Endothelial cell (in vitro differentiated cells): ENCODE measurements at places on chromosomes 1 and 21.
A peak's percentile ranks its signal among the peaks of the same experiment; 100 is the strongest.

DNA sequence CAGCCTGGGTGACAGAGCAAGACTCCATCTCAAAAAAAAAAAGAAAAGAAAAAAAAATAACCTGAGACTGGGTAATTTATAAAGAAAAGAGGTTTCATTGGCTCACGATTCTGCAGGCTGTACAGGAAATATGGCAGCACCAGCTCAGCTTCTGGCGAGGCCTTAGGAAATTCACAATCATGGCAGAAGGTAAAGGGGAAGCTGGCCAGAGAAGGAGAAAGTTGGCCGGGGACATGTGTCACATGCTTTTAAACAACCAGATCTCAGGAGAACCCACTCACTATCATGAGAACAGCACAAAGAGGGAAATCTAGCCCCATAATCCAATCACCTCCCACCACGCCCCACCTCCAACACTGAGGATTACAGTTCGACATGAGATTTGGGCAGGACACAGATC lies 125.3 kb downstream of the DISP1 start:
- no peak for DNase-seq
- H3K27me3 ChIP-seq, result no peaks in the 10 kb centered on the region
- peaks cover 20% of the 10 kb centered on the region for H3K36me3 ChIP-seq
- no peak overlapping the region for H3K27ac ChIP-seq
- no peak overlapping the region for H3K4me3 ChIP-seq

DNA sequence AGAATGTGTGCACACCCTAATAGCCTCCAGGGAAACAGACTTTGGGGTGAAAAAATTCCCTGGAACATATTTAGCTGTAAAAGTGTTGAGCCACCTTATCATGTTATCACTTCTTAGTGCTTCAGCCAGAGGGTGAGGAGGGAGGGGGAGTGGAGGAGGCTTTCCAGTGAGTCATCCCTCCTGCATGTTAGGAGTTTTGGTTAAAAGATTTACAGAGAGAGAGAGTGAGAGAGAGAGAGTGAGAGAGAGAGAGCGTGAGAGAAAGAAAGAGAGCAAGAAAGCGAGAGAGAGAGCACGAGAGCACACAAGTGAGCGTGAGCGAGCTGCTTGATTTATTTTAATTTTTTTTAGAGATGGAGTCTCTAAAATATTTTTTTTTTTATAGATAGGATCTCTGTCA lies 13.5 kb upstream of the CACNA1E start:
- H3K27ac ChIP-seq, result no peak overlapping the region
- peaks cover 6% of the 10 kb centered on the region for H3K27me3 ChIP-seq
- H3K36me3 ChIP-seq, result no peaks in the 10 kb centered on the region
- no peak for DNase-seq
- no peak overlapping the region for H3K4me3 ChIP-seq

DNA sequence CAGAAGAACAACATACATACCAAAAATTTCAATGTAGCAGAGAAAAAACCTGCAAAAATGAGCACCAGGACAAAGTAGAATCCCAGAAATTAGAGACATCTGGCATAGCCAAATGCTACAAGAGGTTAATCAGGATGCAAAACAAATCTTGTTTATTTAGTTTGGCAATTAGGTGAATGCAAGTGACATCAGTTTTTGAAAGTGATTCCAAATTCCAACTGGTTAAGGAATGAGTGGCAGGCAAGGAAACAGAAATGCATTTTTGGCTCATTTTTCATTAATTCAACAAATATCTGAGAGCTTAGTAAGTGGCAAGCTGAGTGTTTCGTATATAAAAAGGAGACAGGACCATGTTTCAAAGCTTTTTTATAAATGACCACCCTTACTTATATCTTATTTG lies 21.3 kb downstream of the SCAF4 start:
- H3K4me3 ChIP-seq, result no peak overlapping the region
- no peak for DNase-seq
- H3K36me3 ChIP-seq, result no peaks in the 10 kb centered on the region

GRCh38 chr1:231116738-231117137 lies 45.1 kb upstream of the TRIM67 start:
- H3K36me3 ChIP-seq, result no peaks in the 10 kb centered on the region
- H3K27me3 ChIP-seq, result peaks cover 3% of the 10 kb centered on the region
- no peak for DNase-seq
- no peak overlapping the region for H3K27ac ChIP-seq

- no peaks in the 10 kb centered on the region for H3K27me3 ChIP-seq
- no peaks in the 10 kb centered on the region for H3K4me1 ChIP-seq
- DNase-seq, result no peak
- H3K36me3 ChIP-seq, result peaks cover 3% of the 10 kb centered on the region
- no peak overlapping the region for H3K4me3 ChIP-seq
- no peak overlapping the region for H3K27ac ChIP-seq
These were observed 72.3 kb upstream of the PTBP2 start for GRCh38 chr1:96649301-96649700.

DNA sequence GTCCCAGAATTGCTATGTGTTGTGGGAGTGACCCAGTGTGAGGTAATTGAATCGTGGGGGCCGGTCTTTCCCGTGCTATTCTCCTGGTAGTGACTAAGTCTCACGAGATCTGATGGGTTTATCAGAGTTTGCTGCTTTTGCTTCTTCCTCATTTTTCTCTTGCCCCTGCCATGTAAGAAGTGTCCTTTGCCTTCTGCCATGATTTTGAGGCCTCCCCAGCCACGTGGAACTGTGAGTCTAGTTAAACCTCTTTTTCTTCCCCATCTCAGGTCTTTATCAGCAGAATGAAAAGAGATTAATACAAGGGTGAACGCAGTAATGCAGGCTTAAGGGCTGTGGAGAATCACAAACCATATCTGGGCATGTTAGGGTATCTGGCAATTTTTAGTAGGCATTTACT lies 624.0 kb downstream of the USP25 start:
- DNase-seq, result no peak
- no peak overlapping the region for H3K4me3 ChIP-seq
- H3K36me3 ChIP-seq, result no peaks in the 10 kb centered on the region
- no peak overlapping the region for H3K27ac ChIP-seq
- no peaks in the 10 kb centered on the region for H3K4me1 ChIP-seq

GRCh38 chr1:153598309-153599172 lies 14.4 kb downstream of the S100A16 start:
- H3K4me1 ChIP-seq, result peaks cover 8% of the 10 kb centered on the region
- no peaks in the 10 kb centered on the region for H3K36me3 ChIP-seq
- H3K27me3 ChIP-seq, result peaks cover 5% of the 10 kb centered on the region
- DNase-seq, result peak; percentile 20
- peak overlapping the region; percentile 89 for H3K27ac ChIP-seq

GRCh38 chr1:226772446-226773139 lies 33.5 kb upstream of the ITPKB start:
- no peak overlapping the region for H3K27ac ChIP-seq
- H3K4me3 ChIP-seq, result no peak overlapping the region
- no peaks in the 10 kb centered on the region for H3K36me3 ChIP-seq
- H3K27me3 ChIP-seq, result peaks cover 4% of the 10 kb centered on the region
- DNase-seq, result no peak

- no peaks in the 10 kb centered on the region for H3K36me3 ChIP-seq
- no peak overlapping the region for H3K4me3 ChIP-seq
- no peaks in the 10 kb centered on the region for H3K4me1 ChIP-seq
- H3K27ac ChIP-seq, result no peak overlapping the region
- DNase-seq, result no peak
These were observed 83.5 kb downstream of the BEND5 start for GRCh38 chr1:48693180-48693579.

DNA sequence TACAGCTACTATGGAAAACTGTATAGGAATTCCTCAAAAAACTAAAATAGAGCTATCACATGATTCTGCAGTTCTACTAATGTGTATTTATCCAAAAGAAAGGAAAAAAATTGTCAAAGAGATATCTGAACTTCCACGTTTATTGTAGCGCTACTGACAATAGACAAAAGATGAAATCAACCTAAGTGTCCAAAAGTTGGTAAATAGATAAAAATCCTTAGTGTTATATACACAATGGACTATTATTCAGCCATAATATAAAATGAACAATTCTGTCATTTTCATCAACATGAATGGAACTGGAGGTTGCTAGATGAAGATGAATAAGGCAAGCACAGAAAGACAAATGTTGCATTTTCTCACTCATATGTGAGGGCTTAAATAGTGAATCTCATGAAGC lies 1492.1 kb downstream of the MRPL39 start:
- H3K27me3 ChIP-seq, result no peaks in the 10 kb centered on the region
- H3K27ac ChIP-seq, result no peak overlapping the region
- DNase-seq, result no peak
- no peaks in the 10 kb centered on the region for H3K4me1 ChIP-seq

GRCh38 chr1:71046891-71047634 lies 553 bp downstream of the PTGER3 start:
- H3K4me3 ChIP-seq, result peak overlapping the region; percentile 84
- no peaks in the 10 kb centered on the region for H3K36me3 ChIP-seq
- H3K27me3 ChIP-seq, result peaks cover 10% of the 10 kb centered on the region
- no peak overlapping the region for H3K27ac ChIP-seq
- DNase-seq, result peak; percentile 33

- peaks cover 2% of the 10 kb centered on the region for H3K27me3 ChIP-seq
- no peak for DNase-seq
- peaks cover 21% of the 10 kb centered on the region for H3K36me3 ChIP-seq
These were observed 1.2 kb downstream of the ZFP69 start for GRCh38 chr1:40478276-40478675.

- H3K4me3 ChIP-seq, result no peak overlapping the region
- H3K27ac ChIP-seq, result no peak overlapping the region
- H3K4me1 ChIP-seq, result no peaks in the 10 kb centered on the region
- no peaks in the 10 kb centered on the region for H3K36me3 ChIP-seq
- no peaks in the 10 kb centered on the region for H3K27me3 ChIP-seq
- DNase-seq, result no peak
These were observed 28.0 kb downstream of the AGBL4 start for GRCh38 chr1:49995734-49996133.

GRCh38 chr1:115364046-115364779 lies 26.2 kb upstream of the NGF start:
- no peak for DNase-seq
- peaks cover 7% of the 10 kb centered on the region for H3K27me3 ChIP-seq
- H3K4me1 ChIP-seq, result peaks cover 4% of the 10 kb centered on the region
- H3K27ac ChIP-seq, result no peak overlapping the region

DNA sequence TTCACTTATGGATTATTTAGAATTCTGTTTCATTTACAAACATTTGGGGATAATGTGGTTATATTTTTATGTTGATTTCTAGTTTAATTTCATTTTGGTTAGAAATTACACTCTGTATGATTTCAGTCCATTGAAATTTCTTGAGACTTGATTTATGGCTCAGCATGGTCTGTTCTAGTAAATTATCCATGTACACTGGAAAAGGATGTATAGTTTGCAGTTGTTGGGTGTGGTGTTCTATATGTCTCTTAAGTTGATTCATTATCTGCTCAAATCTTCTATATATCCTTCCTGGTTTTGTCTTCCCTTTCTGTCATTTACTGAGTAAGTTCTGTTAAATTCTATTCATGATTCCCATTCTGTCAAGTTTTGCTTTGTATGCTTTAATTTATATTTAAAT lies 52.3 kb downstream of the RAP1A start:
- H3K4me3 ChIP-seq, result no peak overlapping the region
- H3K4me1 ChIP-seq, result peaks cover 10% of the 10 kb centered on the region
- peaks cover 9% of the 10 kb centered on the region for H3K36me3 ChIP-seq
- H3K27me3 ChIP-seq, result peaks cover 3% of the 10 kb centered on the region
- DNase-seq, result no peak

- DNase-seq, result no peak
- no peak overlapping the region for H3K4me3 ChIP-seq
- no peaks in the 10 kb centered on the region for H3K36me3 ChIP-seq
- H3K27ac ChIP-seq, result no peak overlapping the region
These were observed 204.5 kb upstream of the HMCN1 start for GRCh38 chr1:185529673-185530072.

DNA sequence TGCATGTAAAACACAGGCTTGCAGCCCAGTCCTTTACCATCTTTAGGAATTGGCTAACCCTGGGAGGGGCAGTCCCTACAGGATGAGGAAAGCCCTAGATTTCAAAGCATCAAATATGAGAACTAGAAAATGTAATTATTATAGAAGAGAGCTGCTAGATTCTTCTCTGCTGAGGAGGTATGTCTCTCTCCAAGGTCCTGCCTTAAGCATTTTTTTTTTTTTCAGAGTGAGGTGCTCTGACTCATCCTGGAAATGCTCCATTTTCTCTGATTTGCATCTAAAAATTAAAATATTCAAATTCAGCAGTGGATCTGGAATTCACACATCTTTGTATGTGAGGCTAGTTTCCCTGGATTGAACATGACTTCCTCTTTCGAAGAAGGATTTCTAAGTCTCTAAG lies 149.8 kb downstream of the ZNF648 start:
- DNase-seq, result no peak
- no peaks in the 10 kb centered on the region for H3K36me3 ChIP-seq
- no peak overlapping the region for H3K27ac ChIP-seq
- H3K4me3 ChIP-seq, result no peak overlapping the region

- H3K4me3 ChIP-seq, result no peak overlapping the region
- H3K27me3 ChIP-seq, result peaks cover 2% of the 10 kb centered on the region
- H3K4me1 ChIP-seq, result no peaks in the 10 kb centered on the region
These were observed 25.0 kb upstream of the GBP1 start for GRCh38 chr1:89089962-89090361.

DNA sequence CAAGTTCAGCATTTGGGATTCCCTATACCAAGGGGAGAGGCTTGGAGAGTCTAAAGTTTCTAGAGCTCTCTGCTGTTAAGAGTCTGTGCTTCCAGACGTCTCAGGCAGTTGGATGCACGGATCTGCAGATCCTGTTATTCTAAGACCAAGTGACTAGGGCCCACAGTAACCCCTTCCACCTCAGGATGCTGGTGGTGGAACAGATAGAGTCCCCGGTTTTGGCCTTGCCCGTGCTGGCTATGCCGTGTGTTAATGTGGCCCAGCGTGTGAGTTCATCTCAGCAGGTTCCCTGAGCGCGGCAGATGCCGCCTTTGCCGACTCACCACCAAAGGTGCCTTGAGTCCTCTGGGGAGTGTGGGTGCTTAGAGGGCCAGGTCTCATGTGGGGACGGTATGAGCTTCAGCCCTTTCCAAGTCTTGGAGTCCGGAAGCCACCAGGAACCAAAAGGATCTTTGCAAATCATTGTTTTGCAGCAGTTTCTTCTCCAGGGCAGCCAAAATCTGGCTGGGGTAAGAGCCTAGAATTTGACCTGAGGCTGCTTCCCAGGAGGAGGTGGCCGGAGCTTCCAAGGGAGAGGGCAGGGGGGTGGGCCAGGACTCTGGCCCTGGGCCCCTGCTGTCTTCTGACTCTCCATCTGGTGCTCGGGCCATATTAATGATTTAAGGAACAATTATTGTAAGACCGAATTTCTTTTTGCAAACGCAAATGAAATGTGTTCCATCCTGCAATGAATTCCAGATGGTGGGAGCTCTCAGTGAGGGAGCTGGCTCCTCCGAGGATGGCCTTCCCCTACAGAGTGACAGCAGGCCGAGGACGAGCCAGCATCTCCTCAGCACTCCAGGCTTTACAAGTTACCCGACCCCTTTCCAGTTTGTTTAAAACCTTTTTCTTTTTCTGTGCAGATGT lies 205.7 kb downstream of the FOXD2 start:
- H3K27ac ChIP-seq, result no peak overlapping the region
- H3K4me1 ChIP-seq, result peaks cover 3% of the 10 kb centered on the region

- H3K4me3 ChIP-seq, result no peak overlapping the region
- DNase-seq, result no peak
- peaks cover 11% of the 10 kb centered on the region for H3K36me3 ChIP-seq
- no peaks in the 10 kb centered on the region for H3K27me3 ChIP-seq
- H3K4me1 ChIP-seq, result peaks cover 7% of the 10 kb centered on the region
These were observed 75.5 kb downstream of the PRDM2 start for GRCh38 chr1:13775459-13775858.
